ENCODE measurements at places on chromosomes 3 and 15.

GRCh38 chr3:50190936-50191660 lies at the start of gene GNAT1:
TSS of gene GNAT1 (plus strand) at chr3:50191610. CDS start at chr3:50191726, 116 bp downstream.
- DNase-seq: no peak

- DNase-seq: no peak
Measured at GRCh38 chr3:112627919-112628466, 12.9 kb downstream of the CCDC80 start.

DNA sequence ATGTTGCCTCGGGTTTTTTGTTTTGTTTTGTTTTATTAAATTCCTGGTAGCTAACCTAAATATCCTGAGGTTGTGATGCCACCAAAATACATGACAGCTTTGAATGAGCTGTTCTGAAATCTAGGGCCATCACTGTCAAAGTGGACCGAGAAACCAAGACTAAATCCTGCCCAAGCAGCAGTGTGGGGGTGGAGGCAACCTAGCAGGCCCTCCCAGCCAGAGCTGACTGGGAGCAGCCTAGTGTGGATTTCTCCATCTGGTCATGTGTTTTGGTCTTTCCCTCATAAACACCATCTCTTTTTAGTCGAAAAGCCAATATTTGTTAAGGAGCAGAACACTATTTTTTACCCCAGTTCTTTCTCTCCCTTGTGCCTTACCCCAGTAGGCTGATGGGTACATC lies 52.2 kb downstream of the LARS2 start:
- DNase-seq: no peak

DNA sequence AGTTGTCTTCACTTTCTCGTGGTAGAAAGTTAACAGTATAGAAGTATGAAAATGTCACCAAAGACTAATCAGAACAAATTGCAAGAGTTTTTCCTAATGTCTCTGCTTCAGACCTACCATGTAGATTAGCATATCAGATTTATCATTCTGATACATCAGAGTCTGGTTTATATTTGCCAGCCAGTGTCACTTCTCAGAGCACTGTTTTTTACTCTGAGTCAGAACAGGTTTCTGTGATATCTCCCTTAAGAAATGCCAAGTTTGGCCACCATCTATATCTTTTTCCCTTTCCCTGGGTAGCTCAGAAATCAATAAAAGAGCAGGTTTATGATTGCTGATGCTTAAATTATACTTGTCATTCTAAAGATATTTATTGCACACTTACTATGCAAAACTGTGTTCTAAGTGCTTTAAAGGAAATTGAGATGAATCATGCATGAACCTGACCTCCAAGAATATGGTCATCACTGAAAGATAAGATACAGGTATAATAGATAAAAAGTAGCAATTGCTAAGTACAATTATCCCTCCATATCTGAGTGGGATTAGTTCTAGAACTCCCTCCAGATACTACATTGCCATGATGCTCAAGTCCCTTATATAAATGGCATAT lies 672.7 kb upstream of the NAALADL2 start:
- DNase-seq: no peak

- DNase-seq: no peak
Measured at GRCh38 chr3:53749448-53749847, 96.8 kb downstream of the CHDH start.

- no peak for DNase-seq
Measured at GRCh38 chr3:54347060-54347459, 224.7 kb downstream of the CACNA2D3 start.

DNA sequence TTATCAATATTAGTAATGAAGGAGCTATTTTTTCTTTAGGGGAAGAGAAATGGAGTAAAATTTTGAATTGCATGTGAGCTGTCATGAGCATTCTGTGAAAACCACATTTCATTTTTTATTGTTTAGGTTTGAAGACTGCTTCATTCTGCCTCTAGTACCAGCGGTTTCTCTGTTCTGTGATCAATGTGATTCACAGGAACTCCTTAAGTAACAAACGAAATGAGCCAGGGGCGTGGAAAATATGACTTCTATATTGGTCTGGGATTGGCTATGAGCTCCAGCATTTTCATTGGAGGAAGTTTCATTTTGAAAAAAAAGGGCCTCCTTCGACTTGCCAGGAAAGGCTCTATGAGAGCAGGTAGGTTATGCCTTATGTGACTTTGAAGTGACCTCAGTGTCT lies 13.0 kb downstream of the NIPA2 start:
- no peak for DNase-seq

GRCh38 chr15:77516786-77517185 lies 96.1 kb downstream of the HMG20A start:
- DNase-seq: no peak

GRCh38 chr15:98311566-98312188 lies 336.7 kb upstream of the IGF1R start:
- DNase-seq: peak; percentile 58

DNA sequence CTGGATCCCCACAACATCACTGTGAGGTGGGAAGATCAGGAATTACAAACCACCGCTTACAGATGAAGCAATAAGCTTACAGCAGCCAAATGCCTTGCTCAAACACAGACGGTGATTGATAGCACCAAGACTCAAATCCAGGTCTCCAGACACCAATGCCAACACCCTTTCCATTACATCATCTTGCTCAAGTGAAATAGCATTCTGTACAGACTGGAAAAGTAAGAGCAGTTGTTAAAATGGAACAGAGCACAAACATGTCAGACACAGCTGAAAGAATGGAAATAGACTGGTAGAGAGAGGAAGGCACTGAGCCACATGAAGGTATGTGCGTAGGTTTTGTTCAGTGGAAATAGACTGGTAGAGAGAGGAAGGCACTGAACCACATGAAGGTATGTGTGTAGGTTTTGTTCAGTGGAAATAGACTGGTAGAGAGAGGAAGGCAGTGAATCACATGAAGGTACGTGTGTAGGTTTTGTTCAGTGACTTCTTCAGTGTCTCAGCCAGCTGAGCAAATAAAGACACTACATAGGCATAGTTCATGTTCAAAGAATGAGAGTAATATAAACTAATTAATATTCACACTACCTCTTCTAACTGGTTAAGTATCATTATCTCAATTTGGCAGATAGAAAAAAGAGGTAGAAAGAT lies 15.6 kb downstream of the CLDN1 start:
- no peak for DNase-seq

DNA sequence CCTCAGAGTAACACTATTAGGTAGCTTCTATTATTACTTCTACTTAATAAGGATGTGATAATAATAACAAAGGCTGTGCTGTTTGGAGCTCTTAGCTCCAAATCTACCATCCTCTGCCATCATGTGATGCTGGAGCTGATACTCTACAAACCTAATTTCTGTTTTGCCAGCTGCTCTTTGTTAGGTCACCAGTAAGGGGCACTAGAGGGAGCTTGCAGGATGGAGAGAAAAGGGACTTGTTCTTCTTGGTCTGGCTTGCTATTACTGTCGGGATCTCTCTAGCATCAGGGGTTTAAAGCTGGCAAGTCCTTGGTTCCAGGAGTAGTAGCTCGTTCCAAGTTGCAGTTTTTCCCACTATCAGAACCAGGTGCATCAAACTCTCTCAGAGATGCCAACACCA lies 194.9 kb upstream of the KBTBD8 start:
- DNase-seq: no peak

DNA sequence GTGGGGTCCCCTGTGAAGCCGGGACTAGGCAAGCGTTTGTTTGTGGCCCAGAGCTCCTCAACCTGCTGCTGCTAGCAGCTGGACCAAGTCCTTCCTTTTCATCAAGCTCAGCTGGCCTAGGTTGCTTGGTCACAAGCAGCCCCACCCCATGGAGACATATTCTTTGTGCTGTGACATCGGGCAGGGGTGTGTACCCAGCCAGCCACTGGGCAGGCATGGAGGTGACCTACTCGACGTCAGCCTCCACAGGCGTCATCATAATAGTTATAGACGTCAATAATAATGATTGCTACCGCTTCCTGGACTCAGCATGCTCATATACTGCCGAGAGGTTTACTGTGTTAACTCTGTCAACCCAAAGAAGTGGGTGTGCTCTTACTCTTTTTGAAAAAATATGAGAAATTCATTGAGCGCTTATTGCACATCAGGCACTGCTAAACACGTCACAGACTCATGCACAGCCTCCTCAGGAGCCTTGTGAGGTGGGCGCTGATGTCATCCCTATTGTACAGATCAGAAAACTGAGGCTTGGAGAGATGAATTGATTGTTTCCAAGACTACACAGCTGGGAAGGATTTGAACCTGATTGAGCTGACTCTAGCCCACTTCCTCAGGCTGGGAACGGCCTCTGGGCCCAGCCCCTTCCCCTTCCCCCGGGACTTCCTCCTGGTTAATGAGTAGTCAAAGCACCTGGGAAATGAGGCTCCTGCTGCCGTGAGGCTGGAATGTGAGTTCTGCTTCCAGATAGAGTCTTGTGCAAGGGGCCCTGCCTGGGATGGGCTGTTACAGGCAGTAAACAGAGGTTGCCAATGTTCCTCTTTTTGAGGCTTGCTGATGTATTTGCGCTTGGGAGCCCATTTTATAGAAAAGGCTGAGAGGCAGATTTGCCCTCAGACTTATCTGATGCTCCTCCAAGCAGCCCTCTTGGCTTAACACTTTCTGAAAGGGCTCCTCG lies 16.2 kb downstream of the SLC6A6 start:
- DNase-seq: no peak

- DNase-seq: no peak
Measured at GRCh38 chr3:48552111-48552951, 4.3 kb downstream of the PFKFB4 start.

DNA sequence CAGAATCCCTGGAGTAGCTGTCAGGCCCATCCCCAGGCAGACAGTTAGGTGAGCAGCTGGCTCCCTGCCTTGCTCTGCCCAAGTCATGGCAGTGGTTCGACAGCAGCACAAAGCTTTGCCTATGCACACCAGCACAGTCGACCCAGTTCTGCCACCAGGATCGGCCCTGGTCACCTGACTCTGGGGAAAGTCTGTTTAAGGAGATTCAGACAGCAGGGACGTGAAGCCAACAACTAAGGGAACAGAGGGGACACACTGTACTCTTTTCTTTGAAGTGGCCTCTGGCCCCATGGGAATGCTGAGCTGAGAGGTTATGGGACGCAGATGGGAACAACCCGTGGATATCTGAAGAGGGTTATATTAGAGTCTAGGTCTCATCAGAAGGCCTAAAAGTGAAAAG lies 134.8 kb downstream of the CHDH start:
- DNase-seq: no peak

- DNase-seq: no peak
Measured at GRCh38 chr3:195999896-196000295, 82.0 kb downstream of the TFRC start.

- DNase-seq: no peak
Measured at GRCh38 chr3:8516047-8516661, 14.5 kb downstream of the LMCD1 start.

- DNase-seq: no peak
Measured at GRCh38 chr3:197295871-197296270, 2.5 kb downstream of the DLG1 start.

GRCh38 chr15:41983221-41983620 lies 10.9 kb upstream of the EHD4 start:
- no peak for DNase-seq

- DNase-seq: no peak
Measured at GRCh38 chr3:188176884-188177283, 22.9 kb downstream of the LPP start.

DNA sequence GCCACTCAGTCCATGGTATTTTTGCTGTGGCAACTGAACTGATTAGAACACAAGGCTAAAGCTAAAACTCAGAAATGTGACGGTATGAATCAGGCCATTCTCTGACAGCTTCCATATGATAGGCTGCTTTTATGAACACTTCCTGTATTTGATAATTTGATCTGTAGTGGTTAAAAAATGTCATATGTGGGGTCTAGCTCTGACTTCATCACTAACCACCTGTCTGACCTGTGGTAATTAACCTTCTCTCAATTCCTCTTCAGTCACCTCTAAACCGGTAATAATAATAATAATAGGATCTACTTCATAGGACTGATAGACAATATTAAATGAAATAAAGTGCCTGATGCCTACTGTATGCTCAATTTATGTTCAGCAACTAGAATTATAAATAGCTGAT lies 223.2 kb downstream of the MBNL1 start:
- DNase-seq: no peak

- no peak for DNase-seq
Measured at GRCh38 chr15:79185199-79185598, 94.6 kb upstream of the RASGRF1 start.

GRCh38 chr15:50144341-50145120 lies 25.5 kb upstream of the ATP8B4 start:
- DNase-seq: no peak

Measured in spinal cord (tissue), 10 donors.